ENCODE measurements at places on chromosomes 16 and 17. TPM values are rescaled to one million over a fixed set of nuclear protein-coding genes. Genes with fewer than 3 reads are reported as not detected.

GRCh38 chr16:71526111-71526631 is at the start of gene CHST4:
Gene CHST4, plus strand, starts transcription at chr16:71526426. Its CDS starts 10,252 bp downstream, at chr16:71536678.
- H3K4me3 ChIP-seq: no peak within 1 kb of the TSS
- H3K27ac ChIP-seq: no peak within 1 kb of the TSS
- H3K36me3 ChIP-seq: no peaks in the 10 kb centered on the region
- DNase-seq: no peak

GRCh38 chr17:2690165-2691068 is 21.1 kb downstream of the CLUH start:
- peaks cover 27% of the 10 kb centered on the region for H3K4me1 ChIP-seq
- no peak overlapping the region for H3K27ac ChIP-seq
- no peak overlapping the region for H3K4me3 ChIP-seq
- DNase-seq: no peak

Gene HIGD1B
- total RNA-seq: 6.6 TPM

DNA sequence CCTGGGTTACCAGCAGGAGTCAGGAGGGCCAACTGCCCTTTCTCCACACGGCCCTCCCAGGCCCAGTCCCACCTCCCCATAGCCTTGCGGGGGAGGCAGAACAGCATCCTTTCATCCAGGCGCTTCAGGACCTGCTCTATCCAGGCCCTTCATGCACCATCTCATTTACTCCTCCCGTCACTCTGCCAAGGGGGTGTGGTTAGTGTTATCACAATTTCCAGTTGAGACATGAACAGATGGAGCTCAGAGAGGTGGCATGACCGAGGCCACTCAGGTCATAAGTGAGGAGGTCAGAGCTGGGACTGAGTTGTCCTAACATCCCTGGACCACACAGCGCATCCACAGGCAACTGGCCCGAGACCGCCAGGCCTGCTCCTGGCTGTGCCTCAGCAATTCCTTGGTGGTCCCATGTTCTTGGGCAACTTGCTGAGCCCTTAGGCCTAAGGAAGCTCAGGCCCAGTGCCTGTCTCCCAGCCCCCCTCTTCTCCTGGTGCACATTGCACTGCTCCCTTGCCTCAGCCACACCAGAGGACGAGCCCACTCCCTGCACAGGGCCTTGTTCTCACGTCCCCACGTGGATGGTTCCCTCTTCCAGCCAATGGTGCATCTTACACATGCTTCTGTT is 23.8 kb downstream of the C17orf100 start:
- peaks cover 17% of the 10 kb centered on the region for H3K27me3 ChIP-seq
- peaks cover 7% of the 10 kb centered on the region for H3K4me1 ChIP-seq
- H3K4me3 ChIP-seq: no peak overlapping the region
- no peaks in the 10 kb centered on the region for H3K36me3 ChIP-seq

DNA sequence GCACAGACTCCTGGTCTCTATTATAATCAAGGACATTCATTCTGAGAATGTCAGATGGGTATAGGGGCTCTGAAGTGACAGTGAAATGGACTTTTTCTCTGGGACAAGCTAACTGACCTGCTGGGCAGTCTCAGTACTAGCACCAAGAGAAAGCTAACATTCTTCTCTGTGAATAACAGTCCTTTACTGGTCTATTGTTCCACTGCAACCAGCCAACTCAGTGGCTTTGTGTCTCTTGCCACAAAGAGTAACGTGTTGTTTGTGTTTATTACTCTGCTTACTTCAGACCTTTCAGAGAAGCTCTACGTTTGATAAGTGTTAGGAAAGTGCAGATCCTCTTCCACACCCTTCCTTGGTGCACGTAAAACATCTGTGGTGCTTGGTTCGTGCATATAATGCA is 61.5 kb upstream of the BCAR1 start:
- H3K27me3 ChIP-seq: no peaks in the 10 kb centered on the region
- H3K4me1 ChIP-seq: peaks cover 16% of the 10 kb centered on the region
- H3K27ac ChIP-seq: no peak overlapping the region
- no peak overlapping the region for H3K4me3 ChIP-seq
- H3K36me3 ChIP-seq: peaks cover 7% of the 10 kb centered on the region
- DNase-seq: no peak

GRCh38 chr17:78707016-78707415 is 75.1 kb downstream of the CYTH1 start:
- no peak overlapping the region for H3K4me3 ChIP-seq
- H3K36me3 ChIP-seq: peaks cover 22% of the 10 kb centered on the region
- H3K27ac ChIP-seq: no peak overlapping the region
- peaks cover 2% of the 10 kb centered on the region for H3K4me1 ChIP-seq
- H3K27me3 ChIP-seq: no peaks in the 10 kb centered on the region

DNA sequence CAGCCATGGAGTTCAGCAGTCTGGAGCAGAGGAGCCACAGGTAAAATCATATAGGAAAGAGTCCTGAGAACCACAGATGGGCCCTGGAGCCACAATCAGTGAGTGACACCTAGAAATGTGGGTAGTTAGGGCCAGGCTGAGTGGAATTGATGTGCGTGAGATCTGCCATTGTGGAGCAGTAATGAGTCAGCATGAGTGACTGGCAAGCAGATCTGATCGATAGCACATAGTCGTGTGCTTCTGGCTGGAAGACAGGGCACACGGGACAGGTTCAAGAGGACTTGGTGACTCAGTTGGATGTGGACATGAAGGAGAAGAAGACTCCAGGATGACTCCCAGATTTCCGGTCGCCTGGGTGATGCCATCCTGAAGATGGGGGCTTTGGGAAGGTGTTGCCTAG is 12.3 kb downstream of the ADORA2B start:
- no peaks in the 10 kb centered on the region for H3K4me1 ChIP-seq
- no peak overlapping the region for H3K27ac ChIP-seq
- DNase-seq: no peak
- H3K36me3 ChIP-seq: no peaks in the 10 kb centered on the region
- no peak overlapping the region for H3K4me3 ChIP-seq

GRCh38 chr17:77613627-77614026 is 344.9 kb upstream of the TNRC6C start:
- peaks cover 3% of the 10 kb centered on the region for H3K27me3 ChIP-seq
- no peak overlapping the region for H3K4me3 ChIP-seq
- H3K36me3 ChIP-seq: no peaks in the 10 kb centered on the region
- H3K4me1 ChIP-seq: peaks cover 23% of the 10 kb centered on the region

Gene COL1A1
- 4,027 TPM for total RNA-seq

DNA sequence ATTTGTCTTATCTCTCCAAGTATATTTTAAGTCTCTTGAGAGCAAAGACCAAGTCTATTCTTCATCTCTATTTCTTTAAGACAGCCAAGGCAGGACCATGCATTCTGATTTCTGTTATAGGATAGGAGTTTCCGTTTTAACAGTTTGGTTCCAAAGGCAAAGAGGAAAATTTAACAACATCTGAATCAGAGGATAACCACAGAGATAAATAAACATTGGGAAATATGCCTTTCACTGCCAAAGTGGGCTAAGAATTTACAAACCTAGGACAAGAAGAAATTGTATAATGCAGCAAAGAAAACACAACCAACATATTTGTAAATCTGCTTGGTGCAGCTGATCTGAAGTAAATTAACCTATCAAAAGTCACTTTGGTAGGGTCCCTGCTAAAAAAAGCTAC is 37.7 kb downstream of the USP32 start:
- no peaks in the 10 kb centered on the region for H3K36me3 ChIP-seq
- no peak overlapping the region for H3K4me3 ChIP-seq
- DNase-seq: peak; percentile 19
- no peak overlapping the region for H3K27ac ChIP-seq
- H3K4me1 ChIP-seq: no peaks in the 10 kb centered on the region
- no peaks in the 10 kb centered on the region for H3K27me3 ChIP-seq

Gene TEKT3
- 1.9 TPM for total RNA-seq

DNA sequence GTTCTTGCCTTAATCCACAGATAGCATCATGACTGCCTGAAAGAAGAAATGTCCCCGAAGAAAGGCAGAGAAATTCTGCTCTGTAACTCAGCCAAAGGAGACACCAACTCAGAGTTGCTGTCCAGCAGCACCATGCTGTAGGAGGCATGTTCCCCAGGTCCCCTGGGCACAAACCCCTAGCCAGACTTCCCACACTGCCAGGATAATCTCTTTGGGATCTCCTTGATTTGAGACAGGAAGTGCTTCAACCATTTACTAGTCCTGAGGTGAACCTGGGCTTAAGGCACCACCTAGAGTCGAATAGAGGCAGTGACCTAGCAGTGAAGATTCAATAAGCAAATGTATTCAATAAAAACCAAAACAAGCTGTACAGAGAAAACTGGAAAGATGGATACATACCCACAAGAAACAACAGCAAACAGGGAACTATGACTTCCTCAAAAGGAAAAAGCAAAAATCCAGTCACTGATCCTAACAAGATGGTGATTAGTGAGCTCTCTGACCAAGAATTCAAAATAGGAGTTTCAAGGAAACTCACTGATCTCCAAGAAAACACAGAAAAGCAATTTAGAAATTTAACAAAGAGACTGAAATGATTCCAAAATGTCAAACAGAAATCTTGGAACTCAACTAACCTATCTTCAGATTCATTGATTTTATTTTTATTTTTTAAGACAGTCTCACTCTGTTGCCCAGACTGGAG is 5.7 kb downstream of the OR4D2 start:
- no peak overlapping the region for H3K27ac ChIP-seq
- H3K27me3 ChIP-seq: peaks cover 2% of the 10 kb centered on the region
- no peak for DNase-seq
- no peaks in the 10 kb centered on the region for H3K4me1 ChIP-seq

GRCh38 chr17:28550858-28551257 is 1.6 kb downstream of the UNC119 start:
- H3K27ac ChIP-seq: no peak overlapping the region
- peaks cover 14% of the 10 kb centered on the region for H3K4me1 ChIP-seq
- no peak overlapping the region for H3K4me3 ChIP-seq
- H3K27me3 ChIP-seq: no peaks in the 10 kb centered on the region
- DNase-seq: no peak

Gene SPN
- total RNA-seq: 0.31 TPM

Gene HSD11B2
- 5.3 TPM for total RNA-seq

Gene DDX5
- total RNA-seq: 216 TPM

- no peak overlapping the region for H3K4me3 ChIP-seq
- DNase-seq: no peak
- peaks cover 2% of the 10 kb centered on the region for H3K4me1 ChIP-seq
Observed at GRCh38 chr17:46082257-46082656, 83.2 kb downstream of the STH start.

GRCh38 chr17:57911834-57912673 is 43.2 kb downstream of the CUEDC1 start:
- no peak overlapping the region for H3K4me3 ChIP-seq
- H3K36me3 ChIP-seq: no peaks in the 10 kb centered on the region
- H3K27ac ChIP-seq: peak overlapping the region; percentile 71
- H3K4me1 ChIP-seq: peaks cover 65% of the 10 kb centered on the region

DNA sequence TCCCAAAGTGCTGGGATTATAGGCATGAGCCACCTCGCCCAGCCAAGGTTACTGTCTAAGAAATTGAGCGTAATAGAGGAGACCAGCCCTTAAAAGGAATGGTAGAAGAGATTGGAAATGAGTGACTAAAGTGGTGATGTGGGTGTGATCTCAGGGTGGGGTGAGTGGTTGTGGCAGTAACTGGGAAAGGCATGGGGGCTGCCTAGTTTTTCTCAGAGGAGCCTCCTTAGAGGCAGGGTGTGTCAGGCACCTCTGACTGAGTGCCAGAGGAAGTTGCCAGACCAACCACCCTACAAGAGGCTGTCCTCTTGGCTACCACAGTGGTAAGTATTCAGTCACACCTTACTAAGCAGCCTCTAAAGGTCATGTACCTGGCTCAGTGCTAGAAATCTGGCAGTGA is 8.9 kb downstream of the DUS2 start:
- no peak for DNase-seq
- H3K4me3 ChIP-seq: no peak overlapping the region
- no peaks in the 10 kb centered on the region for H3K4me1 ChIP-seq
- no peak overlapping the region for H3K27ac ChIP-seq
- peaks cover 27% of the 10 kb centered on the region for H3K36me3 ChIP-seq
- no peaks in the 10 kb centered on the region for H3K27me3 ChIP-seq

DNA sequence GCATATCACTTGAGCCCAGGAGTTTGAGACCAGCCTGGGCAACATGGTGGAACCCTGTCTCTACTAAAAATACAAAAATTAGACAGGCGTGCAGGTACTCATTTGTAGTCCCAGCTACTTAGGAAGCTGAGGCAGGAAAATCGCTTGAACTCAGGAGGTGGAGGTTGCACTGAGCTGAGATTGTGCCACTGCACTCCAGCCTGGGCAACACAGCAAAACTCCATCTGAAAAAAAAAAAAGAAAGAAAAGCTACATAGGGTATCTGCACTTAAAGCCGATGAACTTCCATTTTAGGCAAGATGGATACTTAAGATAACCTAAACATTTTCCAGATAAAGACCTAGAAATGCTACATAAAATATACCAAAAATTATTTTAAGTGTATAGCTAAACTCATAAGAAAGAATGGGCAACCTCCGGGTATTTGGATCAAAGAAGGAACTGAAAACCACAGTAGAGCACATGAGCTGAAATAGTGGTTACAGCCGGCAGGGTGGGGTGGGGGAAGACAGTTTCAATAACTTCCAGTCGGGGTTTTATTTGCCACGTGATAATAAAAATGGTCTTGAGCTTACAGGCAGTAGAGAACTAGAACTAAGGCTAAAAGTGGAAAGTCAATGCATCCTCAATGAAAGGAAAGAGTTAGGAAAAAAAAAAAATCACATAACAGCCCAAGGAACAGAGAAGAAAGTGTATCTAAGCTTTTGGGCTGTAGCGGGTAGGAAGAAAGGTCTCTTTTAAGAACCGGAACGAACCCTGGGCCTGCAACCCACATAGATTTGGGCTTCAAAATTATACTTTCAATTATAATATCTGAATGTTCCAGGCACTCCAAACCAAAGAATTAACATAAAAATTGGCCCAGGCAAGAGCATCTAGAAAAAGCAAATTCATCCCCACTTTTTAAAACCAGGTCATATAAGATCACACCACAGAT is 53.1 kb downstream of the CFDP1 start:
- no peak overlapping the region for H3K27ac ChIP-seq
- peaks cover 4% of the 10 kb centered on the region for H3K36me3 ChIP-seq
- H3K4me1 ChIP-seq: no peaks in the 10 kb centered on the region
- H3K4me3 ChIP-seq: no peak overlapping the region

Gene GNGT2
- 0.89 TPM for total RNA-seq

- H3K27ac ChIP-seq: no peak overlapping the region
- no peak overlapping the region for H3K4me3 ChIP-seq
- H3K36me3 ChIP-seq: no peaks in the 10 kb centered on the region
- DNase-seq: no peak
- H3K4me1 ChIP-seq: no peaks in the 10 kb centered on the region
- H3K27me3 ChIP-seq: no peaks in the 10 kb centered on the region
Observed at GRCh38 chr16:14475370-14476139, 154.5 kb downstream of the PARN start.

- H3K36me3 ChIP-seq: no peaks in the 10 kb centered on the region
- no peak overlapping the region for H3K4me3 ChIP-seq
- DNase-seq: no peak
- no peaks in the 10 kb centered on the region for H3K27me3 ChIP-seq
- H3K27ac ChIP-seq: peak overlapping the region; percentile 80
Observed at GRCh38 chr17:4576161-4576558, 8.2 kb upstream of the SMTNL2 start.

Gene TBC1D3K
- total RNA-seq: not detected

Gene MT3
- total RNA-seq: 12.6 TPM

- no peaks in the 10 kb centered on the region for H3K4me1 ChIP-seq
- no peak overlapping the region for H3K27ac ChIP-seq
- H3K36me3 ChIP-seq: peaks cover 90% of the 10 kb centered on the region
- H3K27me3 ChIP-seq: no peaks in the 10 kb centered on the region
- H3K4me3 ChIP-seq: no peak overlapping the region
- DNase-seq: no peak
Observed at GRCh38 chr17:45091778-45092425, 30.8 kb downstream of the NMT1 start.

All from muscle of leg (tissue), 16 donors.